Left cardiac atrium (tissue), 4 donors: ENCODE measurements at places on chromosomes 3 and 15. TPM values are rescaled to one million over a fixed set of nuclear protein-coding genes. Genes with fewer than 3 reads are reported as not detected.

ZXDC gene
- total RNA-seq = 20.7 TPM

ELP6 gene
- 20.3 TPM for total RNA-seq

CLCN2 gene
- total RNA-seq = 2.6 TPM

RASGRF1 gene
- not detected for total RNA-seq

CHRFAM7A gene
- 2.8 TPM for total RNA-seq

ITIH1 gene
- total RNA-seq = not detected
